ENCODE measurements at places on chromosomes 5 and 9.
A peak's percentile ranks its signal among the peaks of the same experiment; 100 is the strongest.

DNA sequence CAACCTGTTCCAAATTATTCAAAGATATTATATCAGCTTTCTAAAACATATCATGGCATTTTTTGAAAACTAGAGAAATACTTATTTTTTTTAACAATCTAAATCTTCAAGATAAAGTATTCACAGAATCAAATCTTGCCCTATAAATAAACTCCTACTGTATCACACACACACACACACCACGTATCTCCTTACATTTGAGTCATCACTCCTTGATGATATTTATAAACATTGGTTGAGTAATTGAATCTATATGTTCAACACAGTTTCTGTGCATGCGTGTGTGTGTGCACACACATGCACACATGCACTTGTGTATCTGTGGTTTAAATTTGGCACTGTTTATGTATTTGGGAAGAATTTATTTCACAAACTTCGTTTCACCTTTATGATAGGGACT is 1716.4 kb downstream of the EFNA5 start:
- DNase-seq, result no peak

GRCh38 chr5:135568246-135568645 is 10.5 kb downstream of the CXCL14 start:
- no peak for DNase-seq

DNA sequence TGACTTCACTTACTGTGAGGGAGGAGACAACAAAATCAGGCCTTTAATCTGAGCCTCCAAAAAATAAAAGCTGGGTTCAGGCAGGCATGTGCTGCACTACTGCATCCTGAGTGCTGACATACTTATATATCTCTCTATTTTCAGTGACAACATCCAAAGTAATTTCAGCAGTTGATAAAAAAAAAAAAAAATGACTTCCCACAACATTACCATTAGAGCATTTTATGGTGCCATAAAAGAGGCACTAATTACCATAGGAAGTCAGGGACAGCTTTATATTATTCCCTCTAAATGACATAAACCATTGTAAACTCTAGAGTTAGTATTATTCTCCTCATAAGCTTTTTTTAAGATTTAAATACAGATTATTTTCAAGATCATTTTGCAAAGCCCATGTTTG is 346.1 kb downstream of the SLCO4C1 start:
- no peak for DNase-seq

DNA sequence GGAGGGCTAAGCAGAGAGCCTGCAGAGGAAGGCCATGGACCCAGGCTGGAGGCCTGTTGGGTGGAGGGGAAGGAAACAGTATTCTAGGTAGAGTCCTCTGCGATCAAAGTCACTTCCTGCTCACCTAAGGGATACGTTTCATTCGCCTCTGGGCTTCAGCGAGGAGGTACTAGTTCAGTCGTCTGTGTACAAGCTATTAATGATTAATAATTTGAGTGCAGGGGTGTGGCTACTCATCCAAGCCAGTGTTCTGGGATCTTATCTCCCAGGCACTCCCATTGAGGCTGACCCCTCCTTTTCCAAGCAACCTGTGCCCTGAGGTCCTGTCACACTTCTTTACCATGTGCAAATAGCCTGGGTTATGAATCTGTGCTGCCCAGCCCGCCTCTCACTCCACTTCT is 25.2 kb downstream of the RALGPS1 start:
- no peak for DNase-seq

GRCh38 chr9:3980771-3981170 is 319.1 kb downstream of the GLIS3 start:
- no peak for DNase-seq

- no peak for DNase-seq
Observed at GRCh38 chr5:73592551-73592950, 27.0 kb downstream of the UTP15 start.

DNA sequence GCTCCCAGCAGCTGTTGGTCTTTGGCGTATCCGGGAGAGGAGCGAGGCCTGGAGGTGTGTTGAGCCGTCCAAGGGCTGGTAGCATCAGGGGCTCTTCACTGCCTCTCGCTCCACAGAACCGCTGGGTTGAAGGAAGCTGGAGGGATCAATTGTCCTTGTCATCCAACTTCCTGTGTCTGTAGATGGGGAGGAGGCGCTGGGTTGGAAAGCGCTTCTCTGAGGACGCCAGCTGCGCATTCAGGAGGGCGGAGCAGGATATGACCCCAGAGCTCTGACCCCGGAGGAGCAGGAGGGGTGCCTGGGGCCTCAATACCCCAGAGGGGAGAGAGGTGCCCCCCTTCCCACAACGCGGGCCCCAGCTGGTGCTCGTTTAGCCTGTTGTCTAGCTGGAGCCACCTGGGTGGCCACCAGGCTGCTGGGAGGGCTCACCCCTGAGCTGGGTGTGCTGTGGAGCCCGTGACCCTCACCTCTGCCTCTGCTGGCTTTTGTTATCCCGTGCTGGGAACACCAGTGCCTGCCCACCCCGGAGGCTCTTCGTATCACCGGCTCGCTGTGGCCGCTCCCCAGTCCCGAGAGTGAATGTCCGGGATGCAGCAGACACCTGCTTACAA is 2.0 kb upstream of the DBH start:
- peak; percentile 82 for DNase-seq

DNA sequence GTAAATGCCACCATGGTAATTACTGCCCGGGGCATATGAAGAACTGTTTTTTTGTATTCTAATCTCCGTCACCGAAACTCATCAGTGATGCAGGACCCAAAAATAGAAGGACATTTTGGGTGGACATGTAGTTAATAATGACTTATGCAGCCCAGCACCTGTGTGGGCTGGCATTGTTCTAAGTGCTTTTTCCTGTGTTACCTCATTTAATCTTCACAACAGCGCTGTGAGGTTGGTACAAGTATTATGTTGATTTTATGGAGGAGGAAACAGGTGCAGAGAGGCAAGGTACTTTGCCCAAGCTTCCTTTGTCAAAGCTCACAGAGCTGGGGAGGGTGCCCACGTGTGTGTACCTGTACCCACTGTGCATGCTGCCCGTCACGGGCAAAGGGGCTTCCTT is 58.4 kb downstream of the DAPK1 start:
- peak; percentile 88 for DNase-seq

DNA sequence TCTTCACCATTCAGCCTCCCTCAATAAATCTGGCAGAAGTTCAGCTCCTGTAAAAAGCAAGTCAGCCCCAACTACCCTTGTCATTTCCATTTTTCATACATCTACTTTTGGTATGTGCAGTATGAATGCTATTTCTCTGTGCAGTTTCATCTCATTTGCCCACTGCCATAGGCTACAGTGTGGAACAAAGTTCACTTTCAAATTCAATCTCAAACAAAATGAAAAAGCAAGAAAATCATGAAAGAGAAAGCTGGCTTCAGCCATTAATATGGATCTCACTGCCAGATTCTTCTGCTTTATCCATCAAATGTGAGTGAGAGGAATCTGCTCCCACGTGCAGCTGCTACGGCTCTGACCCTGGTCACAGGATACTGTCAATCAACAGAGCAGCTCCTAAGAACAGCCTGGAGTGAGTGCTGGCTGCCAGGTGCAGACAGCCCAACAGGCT is 494.2 kb downstream of the ZNF608 start:
- no peak for DNase-seq

GRCh38 chr5:96663608-96664007 is 1.4 kb downstream of the CAST start:
- DNase-seq, result peak; percentile 8

DNA sequence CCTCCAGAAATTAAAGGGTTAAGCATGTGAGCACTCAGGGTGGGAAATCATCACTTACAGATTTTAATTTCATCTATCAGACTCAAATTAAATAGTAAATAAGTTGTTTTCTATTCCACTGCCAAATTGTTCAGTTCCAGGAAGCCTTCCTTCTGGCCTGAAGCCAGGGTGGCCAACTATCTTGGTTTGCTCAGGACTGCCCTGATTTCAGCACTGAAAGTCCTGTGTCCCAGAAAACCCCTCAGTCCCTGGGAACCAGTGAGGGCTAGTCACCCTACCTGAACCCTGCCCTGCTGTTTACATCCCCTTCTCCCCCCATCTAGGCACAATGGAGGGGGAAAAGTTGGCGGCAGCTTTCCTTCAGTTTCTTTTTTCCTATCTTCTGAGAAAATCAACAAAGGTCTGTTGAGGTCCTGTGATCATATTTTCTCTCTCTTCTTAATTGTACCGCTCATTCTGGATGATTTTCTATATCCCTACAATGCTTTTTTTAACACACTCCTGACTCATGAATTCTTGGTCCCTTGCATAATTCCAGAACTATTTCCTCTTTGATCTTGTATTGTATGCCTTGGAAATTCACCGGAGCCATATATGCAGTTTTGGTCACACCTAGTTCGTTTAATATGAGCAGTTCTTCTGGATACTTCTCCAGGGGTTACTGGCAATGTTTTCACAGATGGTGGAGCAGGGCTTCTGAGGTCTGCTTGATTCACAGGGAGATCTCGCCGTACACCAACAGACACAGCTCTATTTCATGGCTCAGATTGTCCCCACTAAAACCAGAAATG is 103.8 kb downstream of the MAP1B start:
- no peak for DNase-seq

- DNase-seq, result no peak
Observed at GRCh38 chr9:23672151-23672550, 153.9 kb downstream of the ELAVL2 start.

DNA sequence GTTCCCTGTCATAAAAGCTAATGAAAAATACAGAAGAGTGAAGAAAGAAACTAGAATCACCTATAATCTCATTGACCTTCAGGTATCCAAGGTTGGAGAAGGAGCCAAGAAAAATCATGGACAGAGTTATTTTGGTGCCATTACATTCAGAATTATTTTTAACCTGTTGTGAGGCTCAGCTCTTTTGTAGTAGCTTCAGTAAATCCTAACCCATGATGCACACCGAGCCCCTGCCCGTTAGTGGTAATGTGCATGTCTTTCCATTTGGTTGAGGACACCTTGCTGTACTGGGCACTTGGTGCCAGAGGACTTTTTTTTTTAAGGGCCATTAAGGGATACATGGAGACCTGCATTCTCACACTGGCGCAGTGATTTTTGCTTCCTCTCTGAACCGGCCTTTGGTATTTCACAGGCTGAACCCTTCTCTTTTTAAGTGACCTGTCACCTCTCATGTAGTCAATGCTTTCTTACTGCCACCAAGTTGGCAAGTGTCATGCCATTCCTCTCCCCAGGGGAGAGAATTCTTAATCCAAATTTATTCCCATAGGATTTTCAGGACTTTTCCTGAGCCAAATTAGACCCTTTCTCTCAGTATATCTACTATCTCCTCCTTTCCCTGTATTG is 125.6 kb downstream of the SMARCA2 start:
- DNase-seq, result no peak

DNA sequence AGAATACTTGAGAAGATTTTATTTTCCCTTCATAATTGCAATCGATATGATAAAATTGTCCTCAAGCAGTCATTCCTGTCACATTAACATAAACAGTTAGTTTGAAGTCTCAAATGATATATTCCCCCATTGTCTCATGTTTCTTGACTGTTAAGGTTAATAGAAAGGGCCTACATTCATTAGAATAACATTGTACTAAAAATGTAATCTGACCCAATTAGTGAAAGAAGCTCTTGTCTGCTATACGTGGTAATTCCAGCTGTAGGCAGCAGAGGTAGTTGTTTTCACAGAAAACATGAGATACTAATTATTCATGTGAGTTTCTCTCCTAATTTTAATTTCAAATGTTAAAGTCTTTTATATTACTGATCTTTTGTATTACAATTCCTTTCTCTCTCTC is 25.9 kb upstream of the AP3B1 start:
- no peak for DNase-seq
